ENCODE measurements at places on chromosomes 12 and 14.

DNA sequence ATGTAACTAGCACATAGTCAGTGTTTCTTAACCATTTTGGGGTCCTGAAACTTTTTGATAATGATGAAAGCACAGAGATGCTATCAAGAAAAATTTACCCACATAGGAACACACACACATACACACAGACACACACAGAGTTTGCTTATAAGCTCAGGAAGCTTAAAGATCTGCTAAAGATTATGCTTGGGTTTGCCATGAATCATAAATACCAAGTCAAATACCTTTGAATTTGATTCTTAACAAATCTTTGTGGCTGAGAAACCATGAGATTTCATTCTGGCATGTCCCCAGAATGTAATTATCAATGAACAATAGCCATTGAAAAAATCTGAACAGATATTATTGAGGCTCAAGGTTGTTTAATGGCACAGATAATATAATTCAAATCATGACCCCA, 89.2 kb downstream of the NTS start:
- H3K27me3 ChIP-seq, result no peaks in the 10 kb centered on the region
- no peak overlapping the region for H3K4me3 ChIP-seq
- H3K36me3 ChIP-seq, result no peaks in the 10 kb centered on the region
- H3K4me1 ChIP-seq, result no peaks in the 10 kb centered on the region

DNA sequence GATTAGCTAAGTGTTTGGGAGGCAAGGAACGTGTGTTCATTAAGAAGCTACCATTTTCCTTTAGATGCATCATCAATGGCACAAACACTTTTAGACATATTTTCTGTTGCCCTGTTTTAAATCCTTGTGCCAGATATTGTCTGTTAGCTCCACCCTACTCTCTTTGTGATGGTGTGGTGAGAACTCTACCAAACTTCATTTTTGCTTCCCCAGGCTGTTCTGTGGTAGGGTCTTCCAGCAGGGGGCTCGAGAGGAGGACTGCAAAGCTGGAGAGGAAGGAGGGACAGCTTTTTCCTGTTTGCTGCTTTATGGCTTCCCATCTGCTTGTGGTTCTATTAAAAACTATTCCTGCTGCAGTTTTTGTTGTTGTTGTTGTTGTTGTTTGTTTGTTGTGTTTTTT, 23.8 kb upstream of the STRAP start:
- no peak overlapping the region for H3K27ac ChIP-seq
- DNase-seq, result no peak
- no peaks in the 10 kb centered on the region for H3K27me3 ChIP-seq

GRCh38 chr12:53829130-53829819, 77.5 kb upstream of the CISTR start:
- peaks cover 71% of the 10 kb centered on the region for H3K27me3 ChIP-seq
- H3K27ac ChIP-seq, result peak overlapping the region; percentile 83
- no peaks in the 10 kb centered on the region for H3K36me3 ChIP-seq
- H3K4me3 ChIP-seq, result no peak overlapping the region
- DNase-seq, result no peak

GRCh38 chr12:11711651-11712327, 62.3 kb downstream of the ETV6 start:
- H3K4me3 ChIP-seq, result no peak overlapping the region
- H3K4me1 ChIP-seq, result peaks cover 21% of the 10 kb centered on the region
- no peak overlapping the region for H3K27ac ChIP-seq
- DNase-seq, result no peak
- H3K36me3 ChIP-seq, result no peaks in the 10 kb centered on the region

DNA sequence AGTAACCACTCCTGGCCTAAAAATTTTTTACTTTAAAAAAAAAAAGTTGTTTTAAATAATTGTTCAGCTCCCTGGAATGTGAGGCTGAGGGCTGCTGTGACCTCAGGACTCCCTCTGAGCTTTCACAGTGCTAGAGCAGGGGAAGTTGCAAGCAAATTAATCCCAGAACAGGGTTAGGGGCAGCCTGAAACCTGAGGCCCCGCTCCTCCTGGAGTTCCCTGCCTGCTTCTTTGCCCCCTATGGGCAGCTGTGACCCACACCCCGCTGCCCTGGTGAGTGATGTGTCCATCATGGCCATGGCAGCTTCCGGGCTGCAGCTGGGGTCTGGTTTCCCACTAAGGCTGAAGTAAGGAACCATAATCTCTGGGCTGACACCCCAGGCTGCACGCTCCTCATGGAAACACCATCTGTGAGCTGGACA, 9.5 kb downstream of the RITA1 start:
- no peaks in the 10 kb centered on the region for H3K27me3 ChIP-seq
- peaks cover 12% of the 10 kb centered on the region for H3K4me1 ChIP-seq
- H3K4me3 ChIP-seq, result no peak overlapping the region

DNA sequence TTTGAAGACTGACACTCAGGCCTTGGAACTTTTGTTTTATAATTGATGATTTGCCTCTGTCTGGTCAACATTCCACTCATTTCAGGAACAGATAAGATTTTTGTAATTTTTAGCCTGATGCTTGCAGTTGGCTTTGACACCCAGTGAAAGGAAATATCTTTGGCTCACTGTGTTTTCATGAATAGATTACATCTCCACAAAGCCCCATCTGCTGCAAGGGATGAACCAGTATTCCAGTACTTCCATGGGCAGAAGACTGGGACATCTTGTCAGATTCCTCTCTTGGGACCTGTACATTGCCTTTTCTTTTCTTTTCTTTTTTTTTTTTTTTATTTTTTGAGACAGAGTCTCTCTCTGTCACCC, 28.4 kb downstream of the GSG1 start:
- no peaks in the 10 kb centered on the region for H3K4me1 ChIP-seq
- H3K36me3 ChIP-seq, result peaks cover 47% of the 10 kb centered on the region
- no peak for DNase-seq
- no peak overlapping the region for H3K4me3 ChIP-seq
- no peaks in the 10 kb centered on the region for H3K27me3 ChIP-seq

- H3K4me3 ChIP-seq, result no peak overlapping the region
- H3K27me3 ChIP-seq, result no peaks in the 10 kb centered on the region
- no peaks in the 10 kb centered on the region for H3K4me1 ChIP-seq
- H3K27ac ChIP-seq, result no peak overlapping the region
- DNase-seq, result no peak
- H3K36me3 ChIP-seq, result no peaks in the 10 kb centered on the region
Observed at GRCh38 chr12:20460956-20461355, 92.6 kb downstream of the PDE3A start.

DNA sequence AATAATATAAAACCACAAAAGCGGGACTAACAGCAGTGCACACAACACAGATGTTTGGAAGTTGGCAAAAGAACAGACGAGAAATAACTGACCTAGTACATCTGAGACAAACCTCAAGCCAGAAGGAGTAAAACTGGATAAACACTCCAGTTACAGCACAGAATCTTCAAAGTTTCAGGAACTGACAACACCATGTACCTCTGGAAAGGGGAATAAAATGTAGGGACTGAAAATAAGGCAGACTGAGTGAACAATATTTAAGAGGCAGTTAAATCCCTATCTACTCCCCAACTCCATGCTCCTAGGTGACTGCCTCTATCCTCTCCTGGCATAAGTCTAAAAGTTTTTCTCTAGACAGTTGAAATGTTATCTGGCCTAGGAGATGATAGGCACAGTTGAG, 57.9 kb downstream of the ZFYVE21 start:
- no peaks in the 10 kb centered on the region for H3K27me3 ChIP-seq
- H3K4me3 ChIP-seq, result no peak overlapping the region
- no peak for DNase-seq
- H3K4me1 ChIP-seq, result no peaks in the 10 kb centered on the region
- H3K36me3 ChIP-seq, result peaks cover 16% of the 10 kb centered on the region

GRCh38 chr12:93363841-93364297, 13.9 kb upstream of the NUDT4 start:
- H3K4me1 ChIP-seq, result peaks cover 4% of the 10 kb centered on the region
- H3K4me3 ChIP-seq, result no peak overlapping the region
- no peaks in the 10 kb centered on the region for H3K36me3 ChIP-seq
- H3K27me3 ChIP-seq, result peaks cover 5% of the 10 kb centered on the region

- H3K27me3 ChIP-seq, result no peaks in the 10 kb centered on the region
- no peaks in the 10 kb centered on the region for H3K36me3 ChIP-seq
- DNase-seq, result no peak
- no peaks in the 10 kb centered on the region for H3K4me1 ChIP-seq
- H3K27ac ChIP-seq, result no peak overlapping the region
Observed at GRCh38 chr12:88590851-88591250, 10.6 kb upstream of the KITLG start.

DNA sequence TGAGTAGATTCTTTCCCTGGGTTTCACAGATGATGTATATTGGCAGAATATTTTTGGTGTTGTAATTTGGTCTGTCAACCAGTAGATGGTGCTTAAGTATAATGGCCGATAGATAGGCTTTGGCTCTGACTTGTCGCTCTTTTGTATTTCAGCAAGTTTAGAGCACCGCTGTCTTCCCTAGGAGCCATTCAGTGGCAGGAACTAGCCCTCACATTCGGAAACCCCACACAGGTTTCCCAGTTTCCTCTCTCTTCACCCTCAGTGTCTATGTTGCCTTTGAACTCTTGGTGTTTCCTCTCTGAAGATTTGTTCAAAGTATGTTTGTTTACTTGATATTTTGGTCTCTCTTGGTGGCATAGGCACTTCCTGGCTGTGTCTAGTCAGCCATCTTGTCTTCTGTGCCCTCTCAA, 102.2 kb downstream of the GPHN start:
- no peaks in the 10 kb centered on the region for H3K27me3 ChIP-seq
- H3K4me1 ChIP-seq, result peaks cover 3% of the 10 kb centered on the region
- H3K36me3 ChIP-seq, result peaks cover 3% of the 10 kb centered on the region
- no peak overlapping the region for H3K4me3 ChIP-seq
- DNase-seq, result no peak
- H3K27ac ChIP-seq, result no peak overlapping the region

- no peak overlapping the region for H3K4me3 ChIP-seq
- H3K27me3 ChIP-seq, result peaks cover 60% of the 10 kb centered on the region
- DNase-seq, result no peak
- H3K36me3 ChIP-seq, result no peaks in the 10 kb centered on the region
- H3K27ac ChIP-seq, result no peak overlapping the region
Observed at GRCh38 chr12:52417740-52418139, 11.6 kb upstream of the KRT82 start.

DNA sequence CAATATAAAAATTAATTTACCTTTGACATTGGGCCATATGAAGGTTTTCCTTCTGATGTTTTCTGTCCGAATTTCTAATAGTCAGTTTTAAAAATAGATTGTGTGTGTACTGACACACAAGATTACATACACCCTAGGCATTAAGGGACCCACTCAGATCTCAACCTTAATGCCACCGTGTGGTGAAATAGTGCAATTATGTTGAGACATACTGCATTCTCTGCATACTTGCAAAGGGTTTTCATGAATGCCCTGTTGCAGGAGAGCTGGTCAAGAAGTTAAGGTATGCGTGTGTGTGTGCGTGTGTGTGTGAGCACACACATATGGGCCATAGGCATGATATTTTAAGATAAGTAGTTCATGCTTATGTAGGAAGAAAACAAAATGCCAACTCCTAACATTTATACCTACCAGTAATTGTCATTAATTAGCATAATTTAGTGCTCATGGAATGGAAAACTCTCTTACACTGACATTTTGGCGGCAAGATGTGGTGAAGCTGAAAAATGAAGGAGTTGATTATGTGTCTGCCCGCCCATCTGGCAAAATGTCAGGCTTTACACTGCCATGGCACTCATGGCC, 58.8 kb downstream of the PIK3C2G start:
- H3K27ac ChIP-seq, result no peak overlapping the region
- H3K4me1 ChIP-seq, result no peaks in the 10 kb centered on the region
- no peak overlapping the region for H3K4me3 ChIP-seq
- DNase-seq, result no peak
- H3K27me3 ChIP-seq, result no peaks in the 10 kb centered on the region

DNA sequence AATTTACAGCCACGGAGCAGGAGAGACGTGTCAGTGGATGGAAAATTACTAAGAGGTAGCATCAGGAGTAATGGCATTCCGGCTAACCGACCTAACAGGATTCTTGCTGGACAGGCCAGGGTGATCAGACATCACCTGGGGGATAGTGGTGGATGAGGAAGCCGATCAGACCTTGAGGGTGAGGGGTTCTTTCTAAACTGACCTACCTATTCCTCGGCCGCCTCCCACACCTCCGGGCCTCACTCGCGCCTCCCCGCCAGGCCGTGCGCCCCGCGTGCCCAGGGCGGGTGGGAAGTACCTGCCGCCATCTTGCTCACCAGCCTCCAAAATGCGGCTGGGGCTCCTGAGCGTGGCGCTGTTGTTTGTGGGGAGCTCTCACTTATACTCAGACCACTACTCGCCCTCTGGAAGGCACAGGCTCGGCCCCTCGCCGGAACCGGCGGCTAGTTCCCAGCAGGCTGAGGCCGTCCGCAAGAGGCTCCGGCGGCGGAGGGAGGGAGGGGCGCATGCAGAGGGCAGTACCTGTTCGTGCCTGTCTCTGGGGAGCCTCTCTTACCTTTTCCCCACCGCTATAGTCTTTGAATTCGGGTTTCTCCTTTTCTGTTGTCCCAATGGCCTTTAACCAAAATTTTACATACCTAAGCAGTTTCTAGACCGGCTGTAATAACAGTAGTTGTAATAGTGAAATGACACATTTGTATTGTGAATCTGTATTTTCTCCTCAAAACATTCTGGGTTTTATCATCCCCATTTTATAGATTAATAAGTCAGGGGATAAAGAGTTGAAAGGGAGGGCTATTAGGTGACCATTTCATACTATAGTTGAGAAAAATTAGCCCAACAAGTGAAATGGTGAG, at the start of gene TMPRSS12:
Gene TMPRSS12, plus strand, starts transcription at position 290 of the 857 bp plus-strand sequence. Its CDS starts 39 bp downstream, at position 329.
- peaks cover 11% of the 10 kb centered on the region for H3K27me3 ChIP-seq
- DNase-seq, result no peak
- H3K4me3 ChIP-seq, result no peak within 1 kb of the TSS
- H3K27ac ChIP-seq, result peak within 1 kb of the TSS; percentile 53
- peaks cover 8% of the 10 kb centered on the region for H3K36me3 ChIP-seq

DNA sequence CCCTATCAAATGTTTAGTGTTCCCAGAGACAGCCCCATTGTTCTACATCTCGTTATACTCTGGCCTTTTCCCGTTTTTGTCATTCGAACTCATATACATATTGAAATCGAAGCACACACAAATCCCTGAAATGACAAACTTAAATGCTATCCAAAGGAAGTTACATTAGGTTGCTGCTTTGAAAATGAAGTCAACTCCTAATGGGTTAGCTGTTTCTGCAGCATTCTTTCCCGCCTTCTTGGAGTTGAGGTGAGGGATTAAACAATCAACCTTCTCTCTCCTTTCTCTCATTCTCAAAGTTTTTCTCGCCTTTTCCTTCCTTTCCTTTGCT, 642 bp upstream of the PHC1 start:
- H3K27ac ChIP-seq, result no peak overlapping the region
- no peak for DNase-seq
- H3K4me1 ChIP-seq, result peaks cover 16% of the 10 kb centered on the region

- H3K36me3 ChIP-seq, result no peaks in the 10 kb centered on the region
- H3K4me1 ChIP-seq, result no peaks in the 10 kb centered on the region
- H3K4me3 ChIP-seq, result no peak overlapping the region
- DNase-seq, result no peak
Observed at GRCh38 chr14:104577426-104577825, 2.1 kb upstream of the C14orf180 start.

- no peak for DNase-seq
- H3K36me3 ChIP-seq, result no peaks in the 10 kb centered on the region
- H3K27me3 ChIP-seq, result no peaks in the 10 kb centered on the region
- peak overlapping the region; percentile 97 for H3K4me3 ChIP-seq
- H3K4me1 ChIP-seq, result peaks cover 69% of the 10 kb centered on the region
Observed at GRCh38 chr14:39268393-39268792, 34.7 kb downstream of the MIA2 start.
